ENCODE measurements at places on chromosomes 16 and 17.

GRCh38 chr16:55393991-55394390, 70.0 kb downstream of the IRX6 start:
- DNase-seq, result no peak

DNA sequence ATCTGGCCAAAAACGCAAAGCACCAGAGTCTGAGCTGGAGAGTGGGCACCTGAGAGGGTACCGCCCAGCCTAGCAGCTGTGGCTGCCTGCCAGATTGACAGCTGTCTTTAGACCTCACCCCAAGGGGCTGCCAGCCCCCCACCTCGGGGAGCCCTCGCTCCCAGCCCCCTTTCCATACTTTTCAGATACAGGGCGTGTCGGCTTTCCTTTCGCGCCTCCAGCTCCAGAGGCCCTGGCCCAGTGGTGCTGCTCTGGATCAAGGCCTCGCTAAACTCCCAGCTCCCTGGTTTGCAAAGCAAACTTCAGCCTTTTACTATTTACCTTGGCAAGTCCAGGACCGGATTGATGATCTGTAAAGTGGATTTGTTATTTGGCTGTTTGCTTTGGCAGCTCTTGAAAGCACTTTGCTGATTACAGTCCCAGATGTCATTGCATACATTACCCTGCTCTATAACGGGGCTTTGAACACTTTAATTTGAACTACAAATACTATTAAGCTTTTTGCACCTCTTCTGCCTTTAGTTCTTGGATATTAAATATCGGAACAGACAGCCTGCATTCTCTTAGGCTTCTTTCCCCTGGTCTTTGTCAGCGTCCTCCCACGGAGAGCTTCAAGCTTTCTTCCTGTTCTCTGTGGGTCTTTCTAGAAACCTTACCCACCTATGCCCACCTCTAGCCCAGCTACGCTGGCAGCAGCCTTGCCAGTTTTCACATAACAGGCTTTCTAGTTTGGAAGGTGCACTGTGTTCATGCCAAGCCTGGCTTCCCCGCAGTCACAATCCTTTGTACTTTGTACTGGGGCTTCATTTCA, 63.6 kb upstream of the TBX2 start:
- DNase-seq, result no peak

GRCh38 chr17:34869641-34870040, 91.6 kb downstream of the CCT6B start:
- no peak for DNase-seq

DNA sequence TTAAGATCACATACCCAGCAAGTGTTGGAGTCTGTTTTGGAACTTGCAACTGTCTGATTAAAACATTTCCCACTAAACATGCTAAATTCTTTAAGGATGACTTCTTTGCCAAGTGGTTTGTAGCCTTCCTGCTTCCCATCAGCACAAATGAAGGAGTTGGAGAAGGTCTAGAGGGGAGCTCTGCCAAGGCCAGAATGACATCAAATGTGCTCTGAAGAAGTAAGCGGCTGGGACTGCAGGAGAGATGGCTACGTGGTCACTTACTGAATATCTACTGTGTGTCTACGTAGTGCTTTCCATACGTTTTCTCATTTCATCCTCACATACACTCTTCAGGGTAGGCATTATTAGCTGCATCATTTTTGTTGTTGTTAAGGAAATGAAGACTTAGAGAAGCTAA, 135.7 kb upstream of the NLRP1 start:
- DNase-seq, result no peak

DNA sequence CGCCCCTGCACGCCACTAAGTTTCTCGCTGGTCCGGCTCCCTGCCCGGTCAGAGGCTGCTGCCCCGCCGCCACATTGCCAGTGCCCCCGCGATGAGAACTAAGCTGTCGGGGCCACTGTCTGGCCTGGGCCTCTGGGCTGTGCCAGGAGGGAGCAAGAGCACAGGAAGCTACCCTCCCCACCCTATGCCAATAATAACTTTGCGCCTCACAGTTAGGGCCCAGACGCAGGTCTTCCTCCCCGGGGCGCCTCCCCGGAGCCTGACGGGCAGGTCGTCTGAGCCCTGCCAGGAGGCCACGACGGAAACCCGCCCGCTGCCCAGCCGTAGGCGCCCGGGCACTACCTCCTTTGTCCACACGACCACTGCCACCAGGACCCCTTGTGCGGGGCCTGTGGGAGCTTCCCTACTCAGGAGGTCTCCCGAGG, 1.5 kb downstream of the ZFPM1 start:
- peak; percentile 42 for DNase-seq

GRCh38 chr16:75379911-75380847, 53.1 kb downstream of the CFDP1 start:
- peak; percentile 53 for DNase-seq

- DNase-seq, result no peak
Measured at GRCh38 chr16:85026703-85027102, 892 bp upstream of the KIAA0513 start.

All from hematopoietic multipotent progenitor cell treated with erythropoietin and hydrocortisone succinate and interleukin-3 and kit ligand, for 8 days (in vitro differentiated cells).